ENCODE measurements at places on chromosomes 4 and X.

- DNase-seq, result no peak
These were observed 156.8 kb downstream of the GRXCR1 start for GRCh38 chr4:43049326-43049725.

- DNase-seq, result peak; percentile 78
These were observed 198.0 kb downstream of the CBR4 start for GRCh38 chr4:168811786-168812651.

DNA sequence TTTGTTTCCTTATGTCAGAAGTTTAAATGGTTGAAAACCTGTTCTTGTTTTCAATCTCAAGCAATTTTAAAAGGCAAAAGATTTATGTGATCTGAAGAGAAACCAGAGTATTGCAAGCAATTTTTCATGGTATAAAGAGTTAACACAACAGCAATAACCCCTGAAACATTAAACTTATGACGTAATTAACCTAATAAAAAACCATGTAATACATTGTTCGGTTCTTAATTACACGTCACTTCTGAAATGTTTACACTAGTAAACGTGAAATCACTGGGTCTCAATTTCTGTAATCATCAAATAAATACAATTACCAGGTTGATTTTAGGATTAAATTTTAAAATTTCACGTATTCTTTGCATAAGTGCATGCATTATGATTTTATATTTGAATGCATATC lies 914.5 kb downstream of the NLGN4X start:
- DNase-seq, result no peak

GRCh38 chr4:63708661-63709060 lies 700.6 kb downstream of the TECRL start:
- no peak for DNase-seq

DNA sequence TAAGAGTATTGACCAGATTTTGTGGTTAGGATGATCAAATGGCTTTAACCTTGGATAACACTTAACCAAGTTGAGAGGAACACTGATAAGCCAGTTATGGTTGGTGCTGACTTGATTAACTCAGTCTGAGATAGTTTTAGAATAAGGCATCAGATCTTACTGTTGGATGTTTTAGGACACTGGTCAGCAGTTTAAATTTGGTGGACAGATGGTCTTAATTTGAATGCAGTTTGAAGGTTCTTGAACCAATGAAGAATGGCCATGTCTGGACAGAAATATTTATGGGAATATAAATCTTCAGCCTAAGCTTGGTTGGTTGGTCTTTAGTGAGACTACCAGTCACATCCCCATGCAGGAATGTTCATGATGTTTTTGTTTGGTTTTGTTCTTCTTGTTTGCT lies 2.6 kb upstream of the GIMD1 start:
- DNase-seq, result no peak

DNA sequence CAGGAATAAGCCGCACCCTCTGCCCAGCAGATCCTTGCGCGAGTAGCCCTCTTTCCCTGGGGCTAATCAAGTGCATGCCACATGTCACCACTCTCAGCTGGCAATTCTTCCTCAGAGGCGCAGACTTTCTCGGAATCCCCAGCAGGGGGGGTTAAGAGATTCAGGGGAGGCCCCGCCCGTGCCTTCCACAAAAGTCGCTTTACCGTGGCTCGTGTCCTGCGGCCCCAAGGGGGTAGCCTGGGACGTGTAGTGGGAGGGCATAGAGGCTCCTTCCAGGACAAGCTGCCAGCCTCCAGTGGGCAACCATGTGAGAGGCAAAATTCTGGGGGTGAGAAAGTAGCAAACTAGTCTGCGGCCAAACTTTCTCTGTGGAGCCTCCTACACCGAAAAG lies 652 bp downstream of the SRPX start:
- peak; percentile 67 for DNase-seq

DNA sequence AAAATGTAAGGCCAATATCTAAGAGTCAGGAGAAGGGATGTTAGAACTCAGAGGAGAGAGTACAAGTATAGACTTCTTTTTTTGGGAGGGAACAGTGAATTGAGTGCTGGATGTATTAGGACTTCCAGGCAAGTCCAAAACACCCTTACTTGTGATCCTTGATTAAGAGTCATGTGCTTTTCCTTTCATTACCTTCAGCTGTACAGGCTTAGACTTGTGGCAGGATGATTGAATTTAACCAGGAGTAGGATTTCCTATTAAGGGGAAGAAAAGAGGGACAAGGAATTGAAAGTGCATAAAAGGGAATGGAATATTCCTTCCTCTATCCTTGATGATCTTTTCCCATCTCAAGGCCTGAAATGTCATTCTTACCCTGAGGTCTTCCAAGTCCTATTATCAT lies 606.7 kb downstream of the STIM2 start:
- DNase-seq, result no peak

DNA sequence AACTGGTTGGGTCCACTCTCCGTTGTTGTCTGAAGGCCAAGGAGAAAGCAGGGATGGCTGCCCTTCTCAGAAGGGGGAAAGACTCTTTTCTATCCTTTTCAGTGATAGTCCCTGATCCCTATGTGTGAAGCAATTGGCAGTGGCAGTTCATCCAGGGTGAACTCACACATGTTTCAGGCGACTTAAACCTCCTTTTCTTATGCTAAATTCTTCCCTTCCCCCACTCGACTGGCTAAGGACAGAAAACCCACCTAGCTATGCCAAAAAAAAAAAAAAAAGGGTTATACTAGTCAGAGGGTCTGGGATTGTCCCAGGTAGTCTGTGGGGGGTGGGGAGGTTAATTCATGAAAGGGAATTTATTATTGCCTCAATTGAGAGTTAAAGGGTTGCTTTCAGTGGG lies 12.2 kb upstream of the ZNF280C start:
- DNase-seq, result no peak

DNA sequence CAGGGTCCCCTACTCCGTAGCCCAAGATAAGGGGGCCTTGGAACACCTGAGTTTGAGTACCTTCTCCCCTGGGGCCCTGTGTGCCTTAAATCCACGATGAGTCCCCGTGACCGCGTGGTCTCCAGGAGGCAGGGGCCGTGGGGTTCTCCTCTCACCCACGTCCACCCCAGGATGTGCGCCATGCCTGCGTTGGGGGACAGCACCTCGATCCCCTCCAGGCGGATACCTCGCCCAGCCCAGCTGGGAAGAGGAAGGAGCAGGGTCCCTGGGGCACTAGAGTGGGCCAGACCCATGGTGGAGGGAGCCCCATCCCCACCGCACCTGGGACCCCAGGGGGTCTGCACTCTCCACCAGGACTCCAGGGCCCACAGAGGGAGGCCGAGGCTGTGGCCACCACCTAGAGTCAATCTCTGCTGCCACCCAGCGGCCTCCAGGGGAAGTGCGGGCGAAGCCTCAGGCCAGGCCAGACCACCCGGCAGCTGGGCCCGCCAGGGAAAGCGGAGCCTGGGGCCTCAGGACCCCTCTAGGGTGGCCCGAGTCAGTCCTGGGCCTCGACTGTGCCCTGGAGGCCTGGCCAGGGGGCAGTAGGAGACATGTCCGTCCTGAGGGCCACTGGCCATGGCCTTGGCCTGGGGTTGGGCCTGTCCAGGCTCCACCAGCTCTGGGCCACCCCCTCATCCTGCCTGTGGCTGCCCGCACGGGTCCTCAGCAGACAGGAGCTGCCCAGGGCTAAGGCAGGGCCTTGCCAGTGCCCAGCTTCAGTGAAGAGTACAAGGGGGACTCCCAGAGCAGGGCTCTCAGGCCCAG lies 55.0 kb downstream of the FAM53A start:
- peak; percentile 72 for DNase-seq

DNA sequence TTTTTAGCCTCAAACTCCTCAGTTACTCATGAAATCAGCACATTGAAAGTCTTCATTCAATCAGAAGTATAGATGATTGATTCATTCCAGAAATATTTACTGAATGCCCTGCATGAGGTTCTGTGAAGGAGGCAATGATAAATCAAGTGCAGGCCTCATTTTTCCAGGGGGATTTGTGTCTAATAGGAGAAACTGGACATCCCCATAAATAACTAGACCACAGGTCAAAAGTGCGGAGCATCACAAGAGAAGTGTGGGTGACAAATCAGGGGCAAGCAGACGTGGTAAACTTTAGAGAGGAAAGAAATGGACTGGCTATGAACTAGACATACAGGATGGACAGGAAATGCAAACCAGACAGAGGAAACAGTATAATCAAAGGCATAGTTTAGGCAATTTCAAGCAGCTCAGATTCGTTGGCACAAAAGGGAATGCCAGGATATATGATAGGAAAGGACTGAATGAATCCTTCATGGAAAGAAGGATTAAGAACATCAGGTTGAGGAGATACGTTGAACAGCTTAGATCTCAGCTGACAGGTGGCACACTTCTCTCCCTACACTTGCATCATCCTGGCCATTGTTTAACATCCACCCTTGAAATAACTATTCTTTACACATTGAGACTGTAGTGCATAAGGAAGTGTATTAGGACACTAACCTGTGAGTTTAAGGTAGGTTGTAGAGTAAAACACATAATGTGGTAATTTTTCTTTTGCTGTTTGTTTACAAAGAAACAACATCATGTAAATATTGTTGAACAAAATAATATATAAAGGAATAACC lies 69.6 kb upstream of the RASGEF1B start:
- no peak for DNase-seq

DNA sequence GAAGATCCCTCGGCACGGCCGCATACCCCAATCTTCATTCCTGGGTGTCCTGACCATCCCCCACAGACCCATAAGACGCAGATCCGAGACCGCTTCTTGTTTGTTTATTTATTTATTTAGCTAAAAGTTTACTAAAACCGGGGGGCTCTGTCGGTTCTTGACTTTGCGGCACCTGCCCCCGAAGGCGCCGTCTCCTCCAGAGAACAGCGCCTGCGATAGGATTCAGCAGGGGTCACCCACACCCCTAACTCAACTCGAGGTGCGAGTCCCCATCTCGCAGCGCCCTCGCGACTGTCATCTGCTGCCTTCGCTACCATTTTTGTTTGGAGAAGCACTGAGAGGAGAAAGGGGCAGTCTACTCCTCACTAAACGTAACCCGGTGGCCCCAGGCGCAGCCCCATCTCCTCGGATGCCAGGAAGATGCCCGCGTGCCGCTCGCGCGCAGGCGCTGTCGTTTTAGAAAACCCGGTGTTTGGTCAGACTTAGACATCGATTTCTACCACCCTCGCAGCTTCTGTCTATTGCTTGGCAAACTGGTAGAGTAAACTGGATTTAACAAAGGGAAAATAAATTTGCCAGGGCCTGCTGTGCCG lies 18.9 kb upstream of the GPR101 start:
- DNase-seq, result no peak

DNA sequence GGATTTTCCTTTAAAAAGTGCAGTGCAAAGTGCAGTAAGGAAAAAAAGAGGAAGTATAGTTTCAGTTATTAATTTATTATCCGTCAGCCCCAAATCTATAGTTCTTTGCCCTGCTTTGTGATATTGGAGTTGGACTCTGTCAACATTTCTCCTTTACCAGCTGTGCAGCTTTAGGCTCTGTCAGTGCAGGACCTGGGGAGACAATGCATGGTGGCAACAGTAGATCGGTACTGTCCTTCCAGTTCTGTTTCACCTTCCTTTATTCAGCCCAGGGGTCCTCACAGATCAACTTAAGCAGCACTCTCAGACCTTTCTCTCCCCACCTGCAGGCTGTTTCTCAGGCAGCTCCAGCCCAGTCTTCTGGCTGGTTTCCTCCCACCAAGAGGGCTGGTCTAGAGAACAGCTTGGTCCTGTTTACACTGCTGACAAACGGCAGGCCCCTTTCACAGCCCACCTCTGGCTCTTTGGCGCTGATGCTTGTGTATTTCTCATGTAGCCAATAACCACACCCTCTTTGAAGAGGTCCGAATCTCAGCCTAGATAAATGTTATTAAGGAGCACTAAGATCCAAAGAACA lies 71.6 kb downstream of the MCUB start:
- DNase-seq, result peak; percentile 18

DNA sequence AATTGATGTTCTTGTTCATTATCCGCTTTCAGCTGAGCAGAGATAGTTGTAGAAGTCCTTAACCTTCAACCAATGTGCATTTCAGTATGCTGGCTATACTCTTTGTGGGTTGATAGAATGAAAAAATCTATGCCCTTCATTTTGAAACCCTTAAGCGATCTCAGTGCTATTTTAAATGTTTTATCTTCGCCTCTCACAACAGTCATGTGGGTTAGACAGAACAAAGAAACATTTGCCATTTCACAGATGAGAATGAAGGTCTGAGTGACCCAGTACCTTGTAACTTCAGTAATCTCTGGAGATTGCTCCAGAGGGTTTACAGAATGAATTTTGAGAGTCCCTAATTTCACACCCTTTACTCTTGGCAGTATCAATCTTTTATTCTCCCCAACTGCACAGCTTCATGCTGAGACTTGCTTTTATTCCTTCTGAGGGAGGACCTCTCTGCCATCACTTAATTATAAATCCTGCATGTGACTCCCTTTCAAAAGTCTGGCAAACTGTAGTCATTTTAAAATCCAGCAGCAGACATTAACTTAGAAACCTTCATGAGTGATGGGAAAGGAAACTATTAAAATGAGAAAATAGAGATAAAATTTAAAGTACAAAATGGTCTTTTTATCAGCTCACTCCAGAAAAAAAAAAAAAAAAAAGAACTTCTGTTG lies 921.5 kb downstream of the RAB28 start:
- no peak for DNase-seq

GRCh38 chr4:48268956-48269860 lies at the start of gene TEC:
TSS of gene TEC (minus strand) at chr4:48269838. CDS start at chr4:48228614, 41,224 bp downstream.
- DNase-seq, result no peak

DNA sequence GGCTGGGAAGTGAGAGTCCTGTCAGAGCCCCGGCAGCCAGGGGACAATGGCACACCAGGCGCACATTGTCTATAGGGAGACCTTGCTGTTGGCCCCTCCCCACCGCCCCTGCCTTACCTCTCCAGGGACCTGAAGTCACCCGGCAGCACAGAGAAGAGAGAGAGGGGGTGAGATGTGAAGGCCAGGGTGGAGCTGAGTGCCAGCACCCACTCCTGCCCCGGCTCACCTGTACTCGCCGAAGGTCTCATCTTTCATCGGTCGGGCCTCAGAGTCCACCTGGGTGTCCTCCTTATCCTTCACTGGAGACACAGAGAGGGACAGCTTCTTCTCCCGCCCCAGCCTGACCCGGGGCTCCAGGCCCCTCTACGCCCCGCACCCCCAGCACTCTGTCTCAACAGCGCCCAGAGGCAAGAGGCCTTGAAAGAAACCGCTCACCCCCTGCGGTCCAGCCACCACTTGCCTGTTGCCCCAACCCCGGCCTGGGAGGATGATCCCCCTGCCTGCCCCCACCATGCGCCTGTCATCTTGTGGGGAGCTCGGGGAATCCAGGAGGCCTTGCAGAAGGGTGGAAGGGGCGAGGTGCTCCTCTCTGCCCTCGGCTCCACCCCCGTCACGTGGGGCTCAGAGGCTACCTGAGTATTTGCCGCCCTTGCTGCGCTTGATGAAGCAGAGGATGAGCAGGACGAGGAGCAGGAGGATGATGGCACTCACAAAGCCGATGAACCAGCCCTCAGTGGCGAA lies 22.6 kb downstream of the L1CAM start:
- no peak for DNase-seq

DNA sequence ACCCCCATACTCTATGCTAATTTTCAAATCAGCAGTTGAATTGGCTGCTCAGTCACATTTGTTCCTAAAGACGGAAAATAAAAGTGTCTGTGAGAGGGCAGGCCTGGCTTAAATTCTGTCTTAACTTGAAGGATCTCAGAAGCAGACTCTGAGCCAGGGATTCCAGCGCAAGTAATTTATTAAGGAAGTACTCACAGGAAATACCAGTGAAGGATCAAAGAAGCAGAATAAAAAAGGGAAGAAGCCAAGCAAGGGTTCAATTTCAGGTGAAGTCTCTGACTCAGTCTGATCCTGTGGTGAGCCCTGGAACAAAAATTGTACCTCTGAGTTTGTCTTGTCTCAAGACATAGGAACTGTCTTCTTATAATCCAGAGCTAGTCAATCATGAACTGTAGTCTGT lies 52.2 kb downstream of the IL1RAPL1 start:
- DNase-seq, result peak; percentile 41
